ENCODE measurements at places on chromosomes 5 and 9.

GRCh38 chr5:16723821-16724220, 107.0 kb upstream of the RETREG1 start:
- no peak overlapping the region for H3K27ac ChIP-seq
- H3K4me3 ChIP-seq: no peak overlapping the region
- no peak for DNase-seq

DNA sequence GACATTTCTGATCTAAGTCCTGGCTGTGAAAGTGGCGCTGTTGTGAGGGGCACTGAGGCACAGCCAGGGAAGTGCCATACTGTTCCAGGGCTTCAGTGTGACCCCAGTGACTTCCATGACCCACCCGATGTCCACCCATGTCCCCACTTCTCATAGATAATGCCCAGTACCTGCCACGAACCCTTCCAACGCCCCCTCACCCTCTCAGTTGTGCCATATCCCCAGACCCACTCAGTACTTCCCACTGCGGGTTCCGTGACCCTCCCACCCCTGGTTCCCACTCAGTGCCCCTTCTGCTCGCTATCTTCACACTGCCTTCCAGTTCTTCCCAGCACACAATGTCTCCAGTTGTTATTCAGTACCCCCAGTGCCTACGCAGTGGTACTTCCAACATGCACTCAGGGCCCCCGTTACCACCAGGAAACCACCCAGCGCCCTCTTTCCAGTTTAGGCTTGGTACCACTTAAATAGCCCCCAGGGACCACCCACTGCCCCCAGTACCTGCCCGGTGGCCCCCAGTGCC, 30.7 kb upstream of the PSD2 start:
- no peak for DNase-seq
- peaks cover 27% of the 10 kb centered on the region for H3K4me1 ChIP-seq
- peaks cover 5% of the 10 kb centered on the region for H3K36me3 ChIP-seq
- peak overlapping the region; percentile 60 for H3K4me3 ChIP-seq
- H3K27ac ChIP-seq: no peak overlapping the region

GRCh38 chr5:174293481-174293880, 248.0 kb downstream of the NSG2 start:
- no peak for DNase-seq
- no peaks in the 10 kb centered on the region for H3K4me1 ChIP-seq
- no peak overlapping the region for H3K27ac ChIP-seq
- peaks cover 2% of the 10 kb centered on the region for H3K36me3 ChIP-seq
- H3K4me3 ChIP-seq: no peak overlapping the region

GRCh38 chr9:98191671-98192502, 550 bp downstream of the CORO2A start:
- peaks cover 37% of the 10 kb centered on the region for H3K4me1 ChIP-seq
- no peaks in the 10 kb centered on the region for H3K27me3 ChIP-seq
- peak overlapping the region; percentile 65 for H3K27ac ChIP-seq
- peak overlapping the region; percentile 83 for H3K4me3 ChIP-seq
- no peak for DNase-seq

- H3K27me3 ChIP-seq: no peaks in the 10 kb centered on the region
- H3K36me3 ChIP-seq: no peaks in the 10 kb centered on the region
- no peak for DNase-seq
- no peak overlapping the region for H3K4me3 ChIP-seq
- no peaks in the 10 kb centered on the region for H3K4me1 ChIP-seq
Measured at GRCh38 chr9:118595719-118596305, 773.4 kb downstream of the BRINP1 start.

DNA sequence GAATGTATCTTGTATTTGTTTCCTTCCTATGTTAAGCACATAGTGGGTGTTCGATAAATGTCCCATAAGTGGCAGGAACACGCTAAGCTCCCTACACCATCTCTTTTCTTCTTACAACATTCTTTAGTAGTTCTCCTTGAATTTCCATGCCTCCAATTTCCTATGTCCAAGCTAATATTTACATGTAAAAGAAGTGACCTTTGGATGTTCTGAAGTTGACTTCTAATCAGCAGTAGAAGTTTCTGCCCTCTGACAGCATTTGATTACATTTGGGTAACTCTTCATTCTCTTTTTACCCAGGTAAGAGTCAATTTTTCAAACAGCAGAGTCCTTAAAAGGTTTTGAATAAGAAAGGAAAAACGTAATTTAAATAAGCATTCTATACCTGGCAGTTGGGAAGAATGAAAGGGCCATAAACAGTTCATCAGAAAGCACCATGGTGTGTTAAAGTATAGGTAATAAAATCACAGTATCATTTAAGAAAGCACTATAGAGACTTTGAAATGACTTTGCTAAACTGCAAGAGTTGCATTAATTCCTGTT, 78.9 kb downstream of the TRPM3 start:
- no peaks in the 10 kb centered on the region for H3K27me3 ChIP-seq
- no peaks in the 10 kb centered on the region for H3K36me3 ChIP-seq
- H3K27ac ChIP-seq: no peak overlapping the region
- DNase-seq: no peak
- H3K4me3 ChIP-seq: no peak overlapping the region
- H3K4me1 ChIP-seq: no peaks in the 10 kb centered on the region

- H3K4me3 ChIP-seq: no peak overlapping the region
- no peak overlapping the region for H3K27ac ChIP-seq
- DNase-seq: no peak
- peaks cover 28% of the 10 kb centered on the region for H3K27me3 ChIP-seq
Measured at GRCh38 chr5:122501089-122501435, 189.0 kb downstream of the SNCAIP start.

GRCh38 chr5:128777052-128777451, 188.2 kb upstream of the SLC27A6 start:
- no peak overlapping the region for H3K27ac ChIP-seq
- H3K36me3 ChIP-seq: no peaks in the 10 kb centered on the region
- no peak overlapping the region for H3K4me3 ChIP-seq
- H3K27me3 ChIP-seq: no peaks in the 10 kb centered on the region
- no peaks in the 10 kb centered on the region for H3K4me1 ChIP-seq

DNA sequence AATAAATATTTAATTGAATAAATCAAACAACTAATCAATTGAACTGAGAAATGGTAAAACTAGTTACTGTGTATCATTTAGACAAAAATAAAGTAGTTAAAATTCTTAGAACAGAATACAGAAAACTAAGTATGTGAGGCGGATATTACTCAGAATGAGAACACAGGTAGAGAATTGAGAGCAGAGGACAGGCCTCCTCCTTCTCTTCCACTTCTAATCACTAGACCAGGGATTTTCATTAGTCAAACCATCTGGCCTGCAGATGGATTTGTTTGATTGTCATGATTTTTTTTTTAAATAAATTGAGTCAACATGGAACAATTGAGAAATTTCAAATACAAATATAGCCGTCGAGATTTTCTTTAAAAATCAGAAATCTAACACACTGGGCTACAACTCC, 198.6 kb upstream of the HMHB1 start:
- no peak overlapping the region for H3K4me3 ChIP-seq
- DNase-seq: no peak
- no peak overlapping the region for H3K27ac ChIP-seq
- no peaks in the 10 kb centered on the region for H3K27me3 ChIP-seq
- H3K4me1 ChIP-seq: no peaks in the 10 kb centered on the region

- H3K4me1 ChIP-seq: no peaks in the 10 kb centered on the region
- H3K36me3 ChIP-seq: no peaks in the 10 kb centered on the region
- no peak overlapping the region for H3K27ac ChIP-seq
- no peaks in the 10 kb centered on the region for H3K27me3 ChIP-seq
Measured at GRCh38 chr5:116881921-116882531, 307.4 kb upstream of the SEMA6A start.

- H3K27ac ChIP-seq: no peak overlapping the region
- no peak for DNase-seq
- H3K4me3 ChIP-seq: no peak overlapping the region
- H3K36me3 ChIP-seq: no peaks in the 10 kb centered on the region
- no peaks in the 10 kb centered on the region for H3K4me1 ChIP-seq
- peaks cover 49% of the 10 kb centered on the region for H3K27me3 ChIP-seq
Measured at GRCh38 chr9:859251-859650, 17.8 kb downstream of the DMRT1 start.

DNA sequence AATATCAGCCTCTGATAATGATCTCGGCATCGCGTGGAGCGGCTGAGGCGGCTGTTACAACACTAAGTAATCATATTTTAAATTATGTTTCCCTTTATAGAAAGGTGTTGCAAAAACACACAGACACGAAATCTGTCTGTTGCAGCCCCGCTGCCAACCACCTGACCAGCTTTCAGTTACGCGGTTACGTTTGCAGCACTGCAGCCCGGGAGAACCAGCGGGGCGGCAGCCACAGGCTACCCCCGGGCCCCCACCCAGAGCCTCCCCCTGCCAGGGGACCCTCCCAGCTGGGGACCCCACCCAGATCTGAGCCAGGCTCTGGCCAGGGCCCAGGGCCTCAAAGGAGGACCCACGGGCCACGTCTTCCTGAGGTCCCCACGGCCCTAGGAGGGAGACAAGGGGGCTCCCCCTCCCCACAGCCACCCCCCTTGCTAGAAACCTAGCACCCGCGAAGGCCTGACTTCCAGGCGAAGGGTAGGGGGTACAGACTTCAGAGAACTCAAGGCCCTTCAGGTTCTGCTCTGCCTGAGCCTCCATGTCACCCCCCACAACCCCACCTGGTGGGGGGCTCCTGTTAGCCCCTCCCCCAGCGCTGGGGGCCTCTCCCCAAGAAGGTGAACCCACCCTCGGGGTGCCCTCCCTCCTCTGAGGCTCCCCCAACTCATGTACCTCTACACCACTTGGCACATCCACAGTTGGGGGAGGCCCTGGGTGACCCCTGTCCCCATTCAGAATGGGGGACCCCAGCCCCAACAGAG, 6.0 kb downstream of the NACC2 start:
- no peaks in the 10 kb centered on the region for H3K27me3 ChIP-seq
- no peak overlapping the region for H3K4me3 ChIP-seq
- H3K27ac ChIP-seq: no peak overlapping the region
- no peak for DNase-seq

DNA sequence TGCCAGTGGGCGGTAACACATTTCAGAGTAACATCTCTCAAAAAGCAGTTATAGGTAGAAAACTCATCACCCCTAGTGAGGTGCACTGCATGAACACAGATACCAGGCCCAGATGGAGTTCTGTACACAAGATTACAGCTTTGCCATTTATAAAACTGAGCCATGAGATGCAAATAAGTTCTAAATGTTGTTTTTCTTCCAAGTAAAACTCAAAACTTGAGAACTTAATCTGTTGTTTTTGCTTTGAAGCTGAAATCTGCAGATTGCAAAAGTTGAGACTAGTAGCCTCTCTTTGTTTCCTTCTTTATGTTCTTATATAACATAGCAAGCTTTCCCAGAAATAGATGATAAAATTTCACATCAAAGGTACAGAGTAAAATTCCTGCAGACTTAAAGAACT, 434.1 kb downstream of the PLK2 start:
- H3K27ac ChIP-seq: no peak overlapping the region
- H3K4me3 ChIP-seq: no peak overlapping the region
- no peaks in the 10 kb centered on the region for H3K4me1 ChIP-seq
- no peaks in the 10 kb centered on the region for H3K36me3 ChIP-seq

DNA sequence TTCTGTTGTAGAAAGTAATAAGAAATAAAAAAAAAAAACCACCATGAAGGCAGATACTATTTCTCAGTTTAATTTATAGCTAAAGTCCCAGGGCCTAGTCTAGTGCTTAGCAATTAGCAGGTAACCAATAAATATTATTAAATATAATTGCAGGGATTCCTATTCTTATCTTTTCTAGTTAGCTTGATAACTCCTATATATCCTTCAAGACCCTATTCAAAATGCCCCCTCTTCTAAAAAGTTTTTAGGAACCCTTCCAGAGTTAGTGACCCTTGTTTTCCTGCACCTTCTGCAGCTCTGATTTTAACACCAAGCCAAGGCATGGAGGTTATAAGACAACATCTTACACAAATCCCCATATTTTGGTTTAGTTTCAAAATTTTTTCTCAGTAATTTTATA, 24.6 kb upstream of the ALDH1B1 start:
- H3K4me3 ChIP-seq: no peak overlapping the region
- no peaks in the 10 kb centered on the region for H3K36me3 ChIP-seq
- peaks cover 44% of the 10 kb centered on the region for H3K27me3 ChIP-seq

All from central memory CD8-positive, alpha-beta T cell (primary cell).